Stomach (tissue), 19 donors: ENCODE measurements at places on chromosomes 5 and 9.
A peak's percentile ranks its signal among the peaks of the same experiment; 100 is the strongest.

GRCh38 chr5:115246361-115246991 lies 16.2 kb downstream of the PGGT1B start:
- no peak for DNase-seq

DNA sequence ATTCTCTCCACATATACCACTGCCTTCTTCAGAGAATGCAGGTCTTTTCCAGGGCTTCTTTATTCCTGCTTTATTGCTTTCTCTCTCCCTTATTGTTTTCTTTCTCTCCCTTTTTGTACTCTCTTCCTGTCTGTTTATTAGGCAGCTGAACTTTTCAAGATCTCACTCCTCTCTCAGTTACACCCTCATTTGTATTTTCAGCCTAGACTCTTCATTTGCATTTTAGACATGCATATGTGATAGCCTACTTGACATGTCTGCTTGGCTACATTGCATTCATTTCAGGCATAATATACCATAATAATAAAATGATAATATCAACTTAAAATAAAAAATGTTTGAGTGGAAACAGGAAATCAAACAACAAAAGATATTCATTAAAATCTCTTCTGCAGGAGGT lies 377.9 kb upstream of the TNC start:
- DNase-seq, result no peak

DNA sequence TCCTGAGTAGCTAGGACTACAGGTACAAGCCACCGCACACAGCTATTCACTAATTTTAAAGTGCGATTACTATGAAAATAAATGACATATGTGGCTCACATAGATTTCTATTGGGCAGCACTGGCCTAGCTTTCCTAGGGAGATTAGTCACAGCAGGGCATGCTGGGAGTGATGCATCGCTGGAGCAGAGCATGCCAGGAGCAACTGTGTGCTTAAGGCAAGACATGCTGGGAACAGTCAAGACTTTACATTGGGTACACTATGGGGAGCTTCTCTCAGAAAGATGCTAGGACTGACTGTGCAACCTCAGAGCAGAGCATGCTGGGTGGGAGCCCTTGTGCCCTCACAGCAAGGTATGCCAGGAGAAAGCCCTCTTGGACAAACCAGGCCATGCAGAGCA lies 9.3 kb downstream of the ST6GALNAC6 start:
- DNase-seq, result no peak

GRCh38 chr5:180170106-180170809 lies 38.8 kb downstream of the RASGEF1C start:
- DNase-seq, result peak; percentile 77

DNA sequence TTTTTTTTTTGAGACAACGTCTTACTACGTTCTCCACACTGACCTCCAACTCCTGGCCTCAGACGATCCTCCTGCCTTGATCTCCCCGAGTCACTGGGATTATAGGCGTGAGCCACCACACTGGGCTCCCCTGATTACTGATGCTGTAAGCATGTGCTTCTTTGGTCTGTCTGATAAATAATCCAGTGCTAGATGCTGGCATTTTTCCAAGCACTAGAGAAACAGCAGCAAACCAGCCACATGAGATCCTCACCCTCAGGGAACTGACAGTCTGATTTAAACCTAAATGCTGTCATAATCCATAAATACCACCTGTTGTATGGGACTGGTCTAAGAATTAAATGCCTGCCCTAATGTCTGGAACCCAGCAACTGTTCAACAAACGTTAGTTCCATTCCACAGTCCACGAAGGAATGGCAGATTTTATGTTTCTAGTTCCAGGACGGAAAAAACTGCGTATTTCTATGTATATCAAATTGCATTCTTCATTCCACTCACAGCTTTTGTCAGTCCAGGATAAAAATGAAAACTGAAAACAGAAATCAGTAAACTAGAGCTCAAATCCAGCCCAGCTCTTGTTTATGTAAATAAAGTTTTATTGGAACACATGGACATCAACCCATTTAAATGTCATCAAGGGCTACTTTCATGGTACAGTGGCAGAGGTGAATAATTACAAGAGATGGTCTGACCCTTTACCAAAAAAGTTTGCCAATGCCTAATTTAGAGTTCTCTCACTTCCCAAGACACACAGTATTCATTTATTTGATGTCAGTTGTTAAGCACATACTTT lies 20.1 kb downstream of the SLC35D2 start:
- DNase-seq, result no peak
